Skin of body (tissue), 3 donors: ENCODE measurements at places on chromosomes 6 and 20.
A peak's percentile ranks its signal among the peaks of the same experiment; 100 is the strongest.

DNA sequence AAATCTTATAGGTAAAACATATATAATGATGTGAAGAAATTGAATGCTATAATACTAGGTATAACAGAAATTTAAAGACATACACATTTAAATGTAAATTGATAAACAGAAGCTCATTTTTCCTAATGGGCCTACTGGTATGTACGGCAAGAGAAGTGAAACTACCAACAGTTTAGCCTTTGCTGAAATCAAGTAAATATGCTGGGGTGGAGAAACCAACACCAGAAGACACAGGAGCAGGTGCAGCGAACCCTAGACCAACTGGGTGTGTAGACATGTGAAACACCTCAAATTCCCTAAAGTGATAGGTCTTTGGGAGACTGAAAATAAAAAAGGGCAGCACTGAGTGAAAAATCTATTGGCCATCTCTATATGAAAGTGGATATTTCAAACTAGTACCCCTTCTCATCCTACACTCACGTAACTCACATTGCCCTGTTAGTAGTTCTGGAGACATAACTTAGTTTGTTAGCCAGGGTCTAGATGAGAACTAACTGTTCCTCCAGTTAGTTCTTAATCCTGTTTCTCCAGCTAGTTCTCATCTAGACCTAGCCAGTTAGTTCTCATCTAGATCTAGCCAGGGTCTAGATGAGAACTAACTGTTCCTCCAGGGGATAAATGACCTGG lies 53.1 kb downstream of the SLC35D3 start:
- DNase-seq, result no peak

DNA sequence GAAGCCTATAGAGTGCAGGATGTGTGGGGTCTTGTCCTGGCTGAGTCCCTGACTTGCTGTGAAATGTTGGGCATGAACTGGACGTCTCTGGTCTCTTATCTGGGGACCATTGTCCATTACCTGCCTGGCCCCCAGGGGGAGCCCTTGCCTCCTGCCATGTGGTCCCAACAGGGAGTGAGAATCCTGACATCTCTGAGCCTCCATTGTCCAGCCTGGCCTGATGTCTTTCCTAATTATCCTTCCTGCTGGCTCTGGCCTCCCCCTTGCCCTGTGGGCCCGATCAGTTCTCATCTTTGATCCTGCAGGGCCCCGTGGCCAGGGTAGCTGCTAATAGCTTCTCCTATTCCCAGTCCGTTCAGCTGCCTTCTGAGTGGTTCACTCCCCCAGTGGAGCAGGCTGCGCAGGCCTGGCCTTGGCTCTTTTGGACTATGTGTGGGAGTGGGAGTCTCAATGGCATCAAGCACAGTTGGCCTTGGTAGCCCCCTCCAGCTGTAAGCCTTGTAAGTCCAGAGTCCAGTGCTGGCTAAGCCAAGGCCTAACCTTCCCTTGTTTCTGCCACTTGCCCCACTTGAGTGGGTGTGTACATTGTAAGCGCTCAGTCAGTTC lies 77.9 kb upstream of the RALY start:
- DNase-seq, result no peak

GRCh38 chr20:42587427-42587826 lies 602.3 kb downstream of the PTPRT start:
- DNase-seq, result no peak

DNA sequence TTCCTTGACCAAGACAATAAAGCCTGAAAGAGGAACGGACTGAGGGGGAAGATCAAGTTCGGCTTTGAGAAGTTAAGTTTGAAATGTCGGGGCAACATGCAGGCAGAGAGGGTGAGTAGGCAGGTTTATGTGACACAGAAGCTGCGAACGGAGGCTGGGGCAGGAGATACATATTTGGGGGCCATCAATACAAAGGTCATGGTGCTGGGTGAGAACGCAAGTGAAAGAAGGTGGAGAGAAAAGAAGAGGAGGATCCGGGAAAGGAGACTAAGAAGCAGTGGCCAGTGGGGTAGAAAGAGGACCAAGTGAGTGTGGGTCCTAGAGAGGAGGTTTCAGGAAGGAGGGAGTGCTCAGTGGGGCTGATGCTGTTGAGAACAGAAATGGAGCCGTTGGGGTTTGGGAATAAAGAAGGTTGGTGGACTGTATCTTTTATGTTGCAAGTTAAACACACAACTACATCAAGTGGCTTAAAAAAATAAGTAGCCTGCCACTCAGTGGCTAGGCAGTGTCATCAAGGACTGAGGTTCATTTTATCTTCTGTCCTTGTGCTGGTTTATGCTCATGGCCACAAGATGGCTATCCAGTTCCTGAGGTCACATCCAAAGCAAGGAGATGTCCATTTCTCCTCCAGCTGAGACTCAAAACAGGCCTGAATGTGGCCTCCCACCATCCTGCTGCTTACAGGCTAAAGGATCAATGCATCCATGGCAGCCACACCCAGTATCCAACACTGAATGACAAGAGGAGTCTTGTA lies 1.7 kb upstream of the BLCAP start:
- no peak for DNase-seq

DNA sequence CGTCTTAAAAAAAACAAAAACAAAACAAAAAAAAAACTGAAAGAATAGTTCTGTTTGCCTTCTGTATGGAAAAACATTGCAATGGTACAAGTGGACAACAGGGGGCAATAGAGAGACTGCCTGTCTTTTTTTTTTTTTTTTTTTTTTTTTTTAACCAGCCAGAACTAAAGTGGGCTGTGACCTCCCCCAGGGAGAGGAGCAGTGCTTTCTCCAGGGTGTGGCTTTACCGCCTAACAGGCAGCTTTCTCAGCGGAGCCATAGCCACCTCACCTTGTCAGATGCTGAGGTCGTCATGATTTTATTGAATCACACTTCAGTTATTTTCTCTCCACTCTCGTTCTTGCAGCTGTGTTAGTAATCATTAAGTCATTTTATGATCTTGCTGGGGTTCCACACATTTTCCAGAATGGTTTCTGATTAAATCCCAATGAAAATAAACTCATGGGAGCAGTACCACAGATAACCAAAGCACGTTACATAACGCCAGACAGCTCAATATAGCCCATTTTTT lies 78.4 kb downstream of the GMPR start:
- DNase-seq, result no peak

DNA sequence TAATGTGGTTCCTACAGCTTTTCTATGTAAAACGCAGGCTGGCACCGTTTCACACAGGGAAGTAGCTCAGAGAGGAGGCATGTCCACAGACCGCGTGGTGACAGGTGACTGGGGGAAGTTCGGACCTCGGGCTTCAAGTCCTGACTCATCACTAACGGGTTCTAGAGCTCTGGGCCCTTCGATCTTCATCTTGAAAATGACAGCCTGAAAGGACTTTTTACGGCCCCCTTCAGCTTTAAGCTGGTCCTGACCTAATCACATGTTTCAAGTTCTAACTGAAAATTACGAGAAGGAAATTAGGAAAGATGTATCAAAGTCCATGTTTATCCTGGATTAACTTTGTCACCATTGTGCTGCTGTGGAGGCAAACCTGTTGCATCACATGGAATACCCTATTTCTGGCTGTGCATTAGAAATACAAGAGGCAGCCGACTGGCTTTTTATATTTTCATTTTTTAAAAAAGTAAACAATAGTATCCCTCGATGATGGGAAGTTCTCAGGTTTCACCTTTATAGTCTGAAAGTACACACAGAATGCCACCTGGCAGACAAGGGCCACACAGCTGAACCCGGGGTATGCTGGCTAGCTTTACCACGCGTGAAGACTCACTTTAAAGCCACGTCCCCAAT lies 2.0 kb downstream of the MAN1A1 start:
- no peak for DNase-seq

- DNase-seq, result peak; percentile 2
Measured at GRCh38 chr6:165573671-165574070, 89.4 kb downstream of the PDE10A start.
